ENCODE measurements at places on chromosomes 3 and 15.
A peak's percentile ranks its signal among the peaks of the same experiment; 100 is the strongest.

DNA sequence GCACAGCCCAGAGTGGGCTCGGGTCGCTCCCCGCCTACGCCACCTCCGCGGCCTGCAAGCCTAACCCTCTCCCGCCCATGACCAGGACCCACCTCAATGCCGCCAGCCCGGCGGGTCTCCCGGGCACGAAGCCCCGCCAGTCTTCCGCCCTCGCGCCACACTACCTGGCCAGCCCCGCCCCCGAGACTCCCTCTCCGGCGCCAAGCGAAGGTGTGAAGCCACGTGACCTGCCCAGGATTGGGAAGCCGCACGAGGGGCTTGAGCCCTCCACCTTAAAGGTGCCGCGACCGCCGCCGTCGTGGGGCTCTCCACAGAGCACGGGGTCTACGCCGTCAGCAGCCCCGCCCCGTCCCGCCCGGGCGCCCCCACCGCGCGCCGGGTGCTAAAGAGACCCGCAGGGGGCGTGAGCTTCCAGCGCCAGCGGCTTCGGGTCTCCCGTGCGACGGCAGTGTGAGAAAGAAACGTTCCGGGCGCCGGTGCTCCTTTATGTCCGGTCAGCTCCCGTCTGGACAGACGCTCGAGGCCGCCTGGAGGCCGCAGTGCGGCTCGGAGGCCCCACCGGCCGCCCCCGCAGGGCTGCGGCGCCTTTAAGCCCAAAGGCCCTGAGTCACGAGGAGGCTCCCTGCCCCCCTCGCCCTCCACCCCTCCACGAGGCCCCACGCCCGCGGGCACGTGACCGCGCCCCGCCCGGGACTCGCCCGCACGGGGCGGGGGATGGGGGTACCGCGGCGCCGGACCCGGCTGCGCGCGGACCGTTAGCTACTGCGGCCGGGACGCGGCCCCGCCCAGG lies at the start of gene CPEB1:
TSS of gene CPEB1 (minus strand) at position 319 of the 790 bp plus-strand sequence. CDS start 18,904 bp downstream, outside the sequence.
- DNase-seq: peak; percentile 61

GRCh38 chr3:127035677-127036076 lies 52.8 kb downstream of the PLXNA1 start:
- DNase-seq: peak; percentile 90

GRCh38 chr3:53719796-53720195 lies 126.4 kb downstream of the CHDH start:
- no peak for DNase-seq

DNA sequence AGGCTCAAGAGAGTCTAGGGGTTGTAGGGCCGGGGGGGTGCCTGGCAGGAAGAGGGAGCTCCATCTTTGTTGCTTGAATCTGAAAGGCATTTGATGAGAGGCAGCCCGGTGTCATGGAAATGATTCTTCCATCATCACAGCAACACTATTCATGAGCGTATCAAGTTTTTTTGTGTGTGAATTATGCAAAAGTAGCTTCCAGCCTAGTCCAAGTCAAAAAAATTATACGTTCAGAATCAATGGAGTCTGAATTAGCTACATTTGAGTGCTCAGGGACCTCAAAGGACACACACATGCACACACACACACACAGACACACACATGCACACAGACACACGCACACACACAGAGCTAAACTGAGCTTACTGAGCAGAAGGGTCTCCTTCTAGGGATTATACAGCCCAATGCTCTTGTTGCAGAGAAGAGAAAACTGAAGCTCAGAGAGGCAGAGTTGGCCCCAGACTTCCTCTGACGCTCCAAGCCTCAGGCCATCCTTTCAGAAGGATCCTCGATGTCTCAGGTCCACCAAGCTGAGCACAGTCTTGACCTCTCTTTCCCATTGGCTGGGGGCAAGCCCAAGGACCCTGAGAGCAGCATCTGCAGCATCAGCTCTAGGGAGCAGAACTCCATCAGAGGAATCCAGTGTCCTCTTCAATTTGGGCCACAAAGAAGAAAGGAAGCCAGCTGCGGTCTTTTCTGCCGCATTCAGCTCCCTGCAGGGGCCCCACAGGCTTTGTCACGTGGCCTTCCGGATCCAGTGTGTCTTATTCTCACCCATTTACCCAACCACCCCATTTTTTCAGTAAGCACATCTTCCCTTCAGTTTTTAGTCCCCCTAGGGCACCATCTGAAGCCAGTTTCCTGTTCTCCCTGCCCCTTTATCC lies 228.0 kb downstream of the UACA start:
- DNase-seq: peak; percentile 36

- peak; percentile 74 for DNase-seq
These were observed 59.6 kb upstream of the TSC22D2 start for GRCh38 chr3:150348500-150348899.

DNA sequence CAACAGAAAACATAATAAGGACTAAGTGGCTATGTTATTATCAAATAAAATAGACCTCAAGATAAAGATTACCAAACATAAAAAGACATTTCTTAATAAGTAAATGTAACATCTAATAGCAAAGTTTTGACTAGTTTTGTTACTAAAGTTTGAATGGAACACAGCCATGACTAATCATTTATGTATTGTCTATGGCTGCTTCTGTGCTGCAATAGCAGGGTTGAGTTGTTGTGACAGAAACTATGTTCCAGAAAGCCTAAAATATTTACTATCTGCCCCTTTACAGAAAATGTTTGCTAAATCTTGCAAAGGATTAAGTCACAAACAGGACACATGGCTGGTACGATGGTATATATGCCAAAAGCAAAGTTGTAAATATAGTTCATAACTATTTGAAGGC lies 37.9 kb upstream of the MYH15 start:
- no peak for DNase-seq

DNA sequence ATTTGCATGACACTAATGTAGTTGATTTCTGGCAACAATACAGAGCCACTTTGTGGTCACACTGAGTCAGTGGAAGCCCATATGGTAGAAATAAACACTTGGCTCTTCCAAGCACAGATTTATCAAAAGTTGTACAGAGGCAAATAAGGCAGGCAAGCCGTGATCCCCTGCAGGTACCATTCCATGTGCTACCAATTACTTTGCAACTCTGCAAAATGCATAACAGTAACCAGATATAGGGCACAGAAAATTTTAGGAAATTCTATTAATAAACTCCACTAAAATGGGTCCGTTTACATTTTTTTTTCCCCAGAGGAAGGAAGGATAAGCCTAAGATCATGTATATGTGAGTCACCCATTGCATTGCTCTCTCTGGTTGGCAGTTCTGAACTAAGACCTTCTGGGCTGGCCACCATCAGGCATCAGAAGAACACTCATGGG lies 103.1 kb upstream of the PTX3 start:
- no peak for DNase-seq

- no peak for DNase-seq
These were observed 34.9 kb upstream of the ATP13A3 start for GRCh38 chr3:194521510-194522260.

DNA sequence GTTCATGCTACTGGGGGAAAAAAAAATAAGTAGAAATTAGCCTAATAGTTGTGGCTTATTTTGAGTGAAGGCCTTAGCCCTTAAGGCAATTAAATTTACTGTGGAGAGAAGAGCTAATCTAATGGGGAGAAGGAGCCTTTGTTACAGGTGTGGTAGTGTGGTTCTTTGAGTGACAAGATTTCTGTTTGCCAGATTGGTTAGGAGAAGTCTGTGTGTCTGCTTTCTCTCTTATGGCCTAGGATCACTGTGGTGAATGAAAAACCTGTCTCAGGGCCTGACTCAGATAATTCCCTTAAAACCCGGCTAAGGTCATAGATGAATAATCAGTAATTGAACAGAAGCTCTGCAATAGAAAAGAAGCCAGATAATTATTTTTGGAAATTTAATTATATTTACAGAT lies 27.0 kb downstream of the OPA1 start:
- no peak for DNase-seq

DNA sequence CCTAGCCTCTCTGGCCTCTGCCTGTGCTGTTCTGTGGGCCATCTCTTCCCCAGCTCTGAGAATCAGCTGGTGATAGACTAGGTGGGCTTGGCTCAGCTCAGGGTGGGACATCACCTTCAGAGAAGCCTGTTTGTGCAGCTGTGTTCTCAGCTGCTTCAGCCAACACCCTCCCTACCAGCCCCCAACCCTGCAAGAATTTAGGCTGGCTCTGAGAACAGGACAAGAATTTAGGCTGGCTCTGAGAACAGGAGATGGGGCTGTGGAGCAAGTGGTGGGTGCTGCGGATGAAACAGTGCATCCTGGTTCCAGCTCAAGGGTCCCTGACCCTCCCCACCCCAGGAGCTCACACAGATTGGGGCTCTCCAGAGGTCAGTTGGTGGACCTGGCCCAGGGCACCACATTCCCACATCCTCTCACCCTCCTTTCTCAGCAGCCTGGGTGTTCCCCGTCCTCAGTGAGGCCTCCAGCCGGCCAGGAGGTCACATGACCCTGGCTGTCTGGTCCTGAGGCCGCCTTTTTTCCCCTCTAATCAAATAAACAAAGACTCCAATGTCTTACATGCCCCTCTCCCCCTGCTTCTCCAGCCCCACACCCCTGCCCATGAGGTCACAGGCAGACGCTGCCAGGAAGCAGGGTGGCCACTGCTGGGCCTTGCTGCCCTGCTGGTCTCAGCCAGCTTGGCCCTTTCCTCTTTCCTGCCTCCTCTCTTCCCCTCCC lies 14.9 kb downstream of the PLEKHO2 start:
- peak; percentile 61 for DNase-seq

DNA sequence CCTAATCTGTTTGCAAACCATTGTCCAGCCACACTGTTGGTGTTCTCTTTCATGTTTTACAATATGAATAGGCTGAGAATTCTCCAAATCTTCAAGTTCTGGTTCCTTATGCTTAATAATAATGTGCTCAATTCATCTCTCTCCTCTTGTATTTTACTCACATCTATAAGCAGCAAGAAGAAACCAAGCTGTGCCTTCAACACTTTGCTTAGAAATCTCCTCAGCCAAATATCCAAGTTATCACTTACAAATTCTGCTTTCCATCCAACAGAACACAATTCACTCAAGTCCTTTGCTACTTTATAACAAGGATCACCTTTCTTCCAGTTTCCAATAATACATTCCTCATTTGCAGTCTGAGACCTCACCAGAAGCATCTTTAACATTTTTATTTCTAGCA lies 117.5 kb downstream of the LRRC28 start:
- DNase-seq: no peak

GRCh38 chr3:151226088-151226563 lies 23.1 kb upstream of the GPR171 start:
- peak; percentile 78 for DNase-seq

- DNase-seq: no peak
These were observed 182.9 kb upstream of the RORA start for GRCh38 chr15:61411902-61412510.

DNA sequence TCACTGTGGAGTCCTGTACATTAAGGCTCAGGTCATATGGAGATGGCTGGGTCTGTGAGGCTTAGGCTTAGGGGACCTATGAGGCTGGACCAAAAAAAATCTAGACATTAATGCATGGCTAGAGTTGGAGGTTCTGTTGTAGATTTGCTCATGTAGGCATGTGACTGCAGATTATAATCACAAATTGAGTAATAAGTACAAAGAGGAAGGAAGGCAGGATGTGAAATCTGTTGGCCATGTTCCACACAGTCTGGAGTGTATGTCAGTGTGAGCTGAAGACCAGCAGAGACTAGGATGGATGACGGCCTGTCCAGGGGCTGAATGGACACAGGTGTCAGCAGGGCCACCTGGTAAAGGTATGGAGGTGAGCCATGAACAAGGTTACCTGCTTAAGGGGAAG lies at the start of gene ST3GAL6:
TSS of gene ST3GAL6 (plus strand) at position 265 of the 400 bp plus-strand sequence. CDS start 5,101 bp downstream, outside the sequence.
- DNase-seq: peak; percentile 90

DNA sequence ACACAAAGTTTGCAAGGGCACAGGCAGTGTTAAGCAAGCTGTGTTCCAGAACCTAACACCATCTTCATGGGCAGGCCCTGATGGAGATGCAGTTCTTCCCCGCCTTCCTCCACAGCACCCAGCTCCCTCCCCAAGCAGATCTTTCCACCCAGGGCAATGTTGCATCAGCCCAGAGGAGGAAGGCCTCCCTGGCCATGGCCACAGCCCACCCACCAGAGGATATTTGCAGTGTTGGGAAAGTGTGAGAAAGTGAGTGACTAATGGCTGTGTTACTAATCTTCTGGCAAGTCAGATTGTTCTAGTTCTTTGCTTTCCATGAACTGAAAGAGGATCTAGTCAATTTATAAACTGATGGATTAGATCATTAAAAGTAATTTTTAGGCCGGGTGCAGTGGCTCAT lies 42.0 kb upstream of the ATP10A start:
- peak; percentile 92 for DNase-seq

GRCh38 chr3:186476044-186476468 lies 68.1 kb downstream of the CRYGS start:
- DNase-seq: no peak

DNA sequence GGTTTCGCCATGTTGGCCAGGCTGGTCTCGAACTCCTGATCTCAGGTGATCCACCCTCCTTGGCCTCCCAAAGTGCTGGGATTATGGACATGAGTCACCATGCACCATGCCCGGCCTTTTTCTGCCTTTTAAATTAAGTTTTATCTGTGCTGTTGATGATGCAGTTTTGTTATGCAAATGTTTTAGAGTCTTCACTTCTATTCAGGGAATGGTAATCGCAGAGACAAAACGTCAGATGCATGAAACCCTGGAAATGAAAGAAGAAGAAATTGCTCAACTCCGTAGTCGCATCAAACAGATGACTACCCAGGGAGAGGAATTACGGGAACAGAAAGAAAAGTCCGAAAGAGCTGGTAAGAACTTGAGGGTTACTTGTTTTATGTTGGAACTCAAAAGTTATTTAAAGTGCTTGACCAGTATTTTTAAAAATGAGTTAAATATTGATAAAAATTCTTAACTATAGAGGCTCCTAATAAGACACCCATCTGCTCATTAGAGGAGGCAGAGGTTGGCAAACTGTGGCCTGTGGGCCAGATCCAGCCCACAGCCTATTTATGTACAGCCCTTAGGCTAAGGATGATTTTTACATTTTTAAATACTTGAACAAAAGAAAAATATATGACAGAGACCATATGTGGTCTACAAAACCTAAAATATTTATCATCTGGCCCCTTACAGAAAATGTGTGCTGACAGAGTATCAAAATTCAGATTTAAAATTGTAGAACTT lies 127.8 kb upstream of the LRRFIP2 start:
- peak; percentile 73 for DNase-seq

All from suppressor macrophage (primary cell).